Calu3 (cell line): ENCODE measurements at places on chromosomes 11 and 22. TPM values are rescaled to one million over a fixed set of nuclear protein-coding genes. Genes with fewer than 3 reads are reported as not detected.

DNA sequence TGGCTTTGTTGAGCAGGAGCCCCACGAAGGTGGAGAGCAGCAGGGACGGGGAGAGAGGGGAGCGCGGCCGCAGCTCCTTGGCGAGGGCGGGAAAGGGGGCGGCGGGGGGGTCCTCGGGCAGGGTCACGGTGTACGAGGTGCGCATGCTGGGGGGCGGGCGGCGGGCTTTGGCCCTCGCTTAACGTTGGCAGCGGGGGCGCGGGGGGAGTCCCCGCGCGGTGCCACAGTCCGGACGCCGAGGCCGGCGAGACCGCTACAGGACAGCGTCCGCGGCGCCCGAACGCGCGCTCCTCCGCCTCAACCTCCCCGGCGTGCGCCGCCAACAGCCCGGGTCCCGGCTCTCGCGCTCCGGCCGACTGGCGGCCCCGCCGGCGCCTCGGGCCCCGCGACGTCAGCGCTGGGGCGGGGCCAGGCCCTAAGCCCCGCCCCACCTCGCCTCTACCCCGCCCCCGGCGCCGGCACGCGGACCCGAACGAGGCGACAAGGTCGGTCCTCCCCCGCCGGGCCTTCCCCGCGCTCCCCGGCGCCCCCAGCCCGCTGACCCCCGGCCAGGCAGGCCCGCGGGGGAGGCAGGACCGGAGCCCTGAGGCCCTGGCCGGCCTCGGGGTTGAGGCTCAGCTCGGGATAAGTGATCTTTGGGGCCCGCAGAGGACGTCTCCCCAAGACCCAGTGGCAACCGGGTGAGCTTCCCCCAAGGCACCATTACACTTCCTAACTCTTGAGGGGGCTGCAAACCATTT is 17.5 kb downstream of the USP2 start:
- H3K36me3 ChIP-seq, result no peaks in the 10 kb centered on the region
- H3K4me3 ChIP-seq, result peak overlapping the region; percentile 18
- peak; percentile 29 for DNase-seq
- H3K27ac ChIP-seq, result no peak overlapping the region
- peaks cover 13% of the 10 kb centered on the region for H3K27me3 ChIP-seq
- H3K4me1 ChIP-seq, result peaks cover 9% of the 10 kb centered on the region

DNA sequence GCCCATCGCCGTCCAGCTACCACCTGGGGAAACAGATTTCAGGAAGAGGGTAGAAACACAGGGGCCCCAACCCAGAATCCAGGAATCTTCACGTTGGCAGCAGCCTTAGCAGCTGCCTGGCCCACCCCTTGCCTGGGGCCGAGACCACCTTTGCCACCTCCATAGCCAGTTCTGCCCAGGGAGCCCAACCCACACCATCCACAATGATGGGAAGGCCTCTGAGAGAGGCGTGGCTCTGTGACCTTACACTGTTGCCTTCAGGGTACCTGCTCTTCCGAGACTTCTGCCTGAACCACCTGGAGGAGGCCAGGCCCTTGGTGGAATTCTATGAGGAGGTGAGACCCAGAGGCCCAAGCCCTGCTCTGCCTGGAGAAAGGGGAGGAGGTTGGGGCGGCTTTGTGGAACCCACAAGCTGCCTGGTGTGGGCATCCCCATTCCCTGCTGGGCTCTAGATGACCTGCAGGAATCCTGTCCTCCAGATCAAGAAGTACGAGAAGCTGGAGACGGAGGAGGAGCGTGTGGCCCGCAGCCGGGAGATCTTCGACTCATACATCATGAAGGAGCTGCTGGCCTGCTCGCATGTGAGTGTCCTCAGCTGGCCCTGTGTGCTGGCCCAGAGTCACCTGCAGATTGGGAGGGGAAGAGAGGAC is 10.0 kb upstream of the ANKRD13D start:
- no peaks in the 10 kb centered on the region for H3K27me3 ChIP-seq
- no peak overlapping the region for H3K27ac ChIP-seq
- no peak overlapping the region for H3K4me3 ChIP-seq
- H3K36me3 ChIP-seq, result peaks cover 54% of the 10 kb centered on the region
- H3K4me1 ChIP-seq, result no peaks in the 10 kb centered on the region

DNA sequence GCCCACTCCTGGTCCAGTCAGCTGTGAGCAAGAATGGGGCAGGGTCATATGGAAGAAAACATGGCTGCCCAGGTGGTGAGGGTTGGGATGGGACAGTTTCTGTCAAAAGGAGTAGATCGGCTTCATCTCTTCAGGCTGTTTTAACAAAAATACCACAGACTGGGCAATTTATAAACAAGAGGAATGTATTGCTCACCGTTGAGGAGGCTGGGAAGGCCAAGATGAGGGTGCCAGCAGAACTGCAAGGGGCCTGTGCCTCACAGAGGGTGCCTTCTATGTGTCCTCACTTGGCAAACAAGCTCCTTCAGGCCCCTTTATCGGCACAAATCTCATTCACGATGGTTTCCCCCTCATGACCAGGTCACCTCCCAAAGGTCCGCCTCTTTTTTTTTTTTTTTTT is 18.1 kb upstream of the RELT start:
- DNase-seq, result no peak
- H3K4me1 ChIP-seq, result no peaks in the 10 kb centered on the region
- H3K36me3 ChIP-seq, result peaks cover 7% of the 10 kb centered on the region
- H3K27me3 ChIP-seq, result no peaks in the 10 kb centered on the region

GRCh38 chr11:117857734-117858414 is 18.6 kb downstream of the FXYD6 start:
- DNase-seq, result no peak
- no peaks in the 10 kb centered on the region for H3K4me1 ChIP-seq
- no peak overlapping the region for H3K27ac ChIP-seq
- no peak overlapping the region for H3K4me3 ChIP-seq

DNA sequence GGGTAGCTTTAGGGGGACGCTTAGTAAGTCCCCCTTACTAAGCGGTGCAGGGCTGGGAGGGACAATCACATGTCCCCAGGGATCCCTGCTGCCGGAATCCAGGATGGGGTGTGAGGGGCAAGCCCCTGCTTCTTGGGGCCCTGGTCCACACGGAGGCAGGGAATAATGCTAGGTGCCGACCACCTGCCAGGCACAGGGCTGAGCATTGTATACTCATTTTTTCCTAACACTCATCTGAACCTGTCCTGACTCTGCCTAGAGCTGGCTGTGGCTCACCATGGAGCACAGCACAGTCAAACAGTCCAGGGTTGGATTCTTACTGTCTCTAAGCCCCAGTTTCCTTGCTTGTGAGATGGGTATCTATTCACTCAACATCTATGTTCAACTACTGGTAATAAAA is 1.4 kb upstream of the LTBP3 start:
- H3K36me3 ChIP-seq, result peaks cover 53% of the 10 kb centered on the region
- peaks cover 69% of the 10 kb centered on the region for H3K4me1 ChIP-seq
- peak overlapping the region; percentile 75 for H3K27ac ChIP-seq
- H3K27me3 ChIP-seq, result no peaks in the 10 kb centered on the region
- DNase-seq, result no peak

GRCh38 chr22:25404928-25405816 is 159.3 kb upstream of the GRK3 start:
- H3K4me1 ChIP-seq, result peaks cover 35% of the 10 kb centered on the region
- H3K27me3 ChIP-seq, result peaks cover 10% of the 10 kb centered on the region
- H3K4me3 ChIP-seq, result peak overlapping the region; percentile 78
- peaks cover 33% of the 10 kb centered on the region for H3K36me3 ChIP-seq
- peak overlapping the region; percentile 55 for H3K27ac ChIP-seq
- peak; percentile 73 for DNase-seq

GRCh38 chr22:29821291-29822016 is 16.6 kb downstream of the ASCC2 start:
- no peak overlapping the region for H3K4me3 ChIP-seq
- H3K36me3 ChIP-seq, result peaks cover 52% of the 10 kb centered on the region
- H3K27ac ChIP-seq, result peak overlapping the region; percentile 78
- DNase-seq, result peak; percentile 97

- DNase-seq, result no peak
- peaks cover 5% of the 10 kb centered on the region for H3K36me3 ChIP-seq
- peaks cover 23% of the 10 kb centered on the region for H3K4me1 ChIP-seq
These were observed 276.2 kb downstream of the BRD1 start for GRCh38 chr22:49551446-49551845.

GRCh38 chr11:26767060-26767459 is 45.2 kb upstream of the SLC5A12 start:
- no peak overlapping the region for H3K27ac ChIP-seq
- H3K27me3 ChIP-seq, result no peaks in the 10 kb centered on the region
- no peaks in the 10 kb centered on the region for H3K36me3 ChIP-seq
- DNase-seq, result no peak
- H3K4me3 ChIP-seq, result no peak overlapping the region

- no peak for DNase-seq
- no peak overlapping the region for H3K4me3 ChIP-seq
- H3K4me1 ChIP-seq, result no peaks in the 10 kb centered on the region
- no peaks in the 10 kb centered on the region for H3K27me3 ChIP-seq
These were observed 26.8 kb downstream of the PARVB start for GRCh38 chr22:44050766-44051355.

DNA sequence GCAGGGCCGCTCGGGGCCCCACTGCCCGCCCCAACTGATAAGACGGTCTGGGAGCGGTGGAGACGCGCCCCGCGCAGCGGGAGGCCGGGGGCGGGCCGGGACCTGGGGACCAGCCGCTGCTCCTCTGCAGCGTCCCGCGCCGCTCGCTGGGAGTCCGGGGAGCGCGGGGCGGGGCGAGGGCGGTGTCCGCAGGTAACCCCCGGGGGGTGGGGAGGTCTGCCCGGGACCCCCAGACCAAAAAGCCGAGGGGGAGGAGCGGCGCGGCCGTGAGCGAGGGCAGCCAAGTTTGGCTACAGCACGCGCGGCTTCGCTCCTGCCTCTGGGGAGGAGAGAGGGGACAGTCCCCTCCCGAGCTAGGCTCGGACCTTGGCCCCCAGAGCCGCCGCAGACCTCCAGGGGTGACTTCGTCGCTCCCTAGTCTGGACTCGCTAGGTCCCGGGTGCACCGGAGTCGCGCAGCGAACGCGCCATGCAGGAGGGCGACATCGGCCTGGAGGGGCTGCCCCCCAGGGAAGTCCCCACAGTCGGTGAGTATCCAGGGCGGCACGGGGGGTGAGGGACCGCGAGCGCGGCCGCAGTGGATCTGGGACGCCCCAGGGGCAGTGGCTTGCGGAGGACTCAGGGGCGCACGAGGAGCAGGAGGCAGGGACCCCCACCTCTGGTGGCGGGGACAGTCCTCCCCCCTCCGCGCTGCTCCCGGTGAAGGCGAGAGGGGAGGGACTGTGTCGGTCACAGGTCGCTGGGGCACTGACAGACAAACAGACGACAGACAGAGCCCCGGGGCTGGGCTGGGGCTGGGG is 92.3 kb upstream of the ANO1 start:
- no peak overlapping the region for H3K27ac ChIP-seq
- DNase-seq, result peak; percentile 18
- no peaks in the 10 kb centered on the region for H3K36me3 ChIP-seq
- peaks cover 49% of the 10 kb centered on the region for H3K27me3 ChIP-seq
- peaks cover 15% of the 10 kb centered on the region for H3K4me1 ChIP-seq

DNA sequence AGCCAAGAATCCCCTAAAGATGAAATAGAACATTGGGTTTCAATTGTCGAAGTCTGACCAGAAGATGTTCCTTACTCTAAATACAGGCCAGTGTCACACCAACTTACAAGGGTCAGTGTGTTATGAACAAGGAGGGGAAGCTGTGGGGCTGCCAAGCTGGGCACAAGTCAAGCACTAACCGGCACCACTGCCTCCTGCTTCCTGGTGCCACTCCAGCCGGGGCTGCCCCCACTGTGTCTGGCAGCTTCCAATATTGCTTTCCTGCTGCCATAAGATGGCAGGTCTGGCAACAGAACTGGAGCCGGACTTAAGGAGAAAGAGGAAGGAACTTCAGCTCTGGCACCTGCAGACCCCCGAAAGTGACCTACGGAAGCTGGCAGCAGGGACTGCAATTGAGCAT is 13.7 kb upstream of the VPS37C start:
- DNase-seq, result no peak
- H3K4me1 ChIP-seq, result peaks cover 16% of the 10 kb centered on the region
- no peaks in the 10 kb centered on the region for H3K36me3 ChIP-seq
- H3K27ac ChIP-seq, result no peak overlapping the region
- H3K4me3 ChIP-seq, result no peak overlapping the region
- H3K27me3 ChIP-seq, result peaks cover 65% of the 10 kb centered on the region

- DNase-seq, result no peak
- H3K36me3 ChIP-seq, result no peaks in the 10 kb centered on the region
- peaks cover 94% of the 10 kb centered on the region for H3K27me3 ChIP-seq
- no peak overlapping the region for H3K27ac ChIP-seq
These were observed 3.7 kb downstream of the IL2RB start for GRCh38 chr22:37146051-37146385.

- H3K4me3 ChIP-seq, result no peak overlapping the region
- no peaks in the 10 kb centered on the region for H3K4me1 ChIP-seq
- no peak for DNase-seq
- H3K36me3 ChIP-seq, result no peaks in the 10 kb centered on the region
These were observed 89.0 kb upstream of the VPREB1 start for GRCh38 chr22:22155607-22156006.

- H3K4me1 ChIP-seq, result no peaks in the 10 kb centered on the region
- H3K4me3 ChIP-seq, result no peak overlapping the region
- no peak for DNase-seq
- no peaks in the 10 kb centered on the region for H3K36me3 ChIP-seq
- H3K27ac ChIP-seq, result no peak overlapping the region
These were observed 32.7 kb upstream of the ACCSL start for GRCh38 chr11:44014968-44015623.

DNA sequence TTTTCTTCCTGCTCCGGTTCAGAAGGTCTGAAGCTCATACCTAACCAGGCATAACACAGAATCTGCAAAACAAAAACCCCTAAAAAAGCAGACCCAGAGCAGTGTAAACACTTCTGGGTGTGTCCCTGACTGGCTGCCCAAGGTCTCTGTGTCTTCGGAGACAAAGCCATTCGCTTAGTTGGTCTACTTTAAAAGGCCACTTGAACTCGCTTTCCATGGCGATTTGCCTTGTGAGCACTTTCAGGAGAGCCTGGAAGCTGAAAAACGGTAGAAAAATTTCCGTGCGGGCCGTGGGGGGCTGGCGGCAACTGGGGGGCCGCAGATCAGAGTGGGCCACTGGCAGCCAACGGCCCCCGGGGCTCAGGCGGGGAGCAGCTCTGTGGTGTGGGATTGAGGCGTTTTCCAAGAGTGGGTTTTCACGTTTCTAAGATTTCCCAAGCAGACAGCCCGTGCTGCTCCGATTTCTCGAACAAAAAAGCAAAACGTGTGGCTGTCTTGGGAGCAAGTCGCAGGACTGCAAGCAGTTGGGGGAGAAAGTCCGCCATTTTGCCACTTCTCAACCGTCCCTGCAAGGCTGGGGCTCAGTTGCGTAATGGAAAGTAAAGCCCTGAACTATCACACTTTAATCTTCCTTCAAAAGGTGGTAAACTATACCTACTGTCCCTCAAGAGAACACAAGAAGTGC is 661 bp upstream of the MALAT1 start:
- H3K36me3 ChIP-seq, result peaks cover 7% of the 10 kb centered on the region
- H3K4me1 ChIP-seq, result peaks cover 29% of the 10 kb centered on the region
- H3K4me3 ChIP-seq, result no peak overlapping the region
- no peaks in the 10 kb centered on the region for H3K27me3 ChIP-seq

Gene NRIP3
- total RNA-seq, result 0.73 and 0.83 TPM in 2 replicates

Gene LYVE1
- not detected in 2 replicates for total RNA-seq

Gene SCN3B
- 0.10 and 0.45 TPM in 2 replicates for total RNA-seq

Gene TCN1
- 335 and 428 TPM in 2 replicates for total RNA-seq

Gene KDELR3
- 16.1 and 18.7 TPM in 2 replicates for total RNA-seq

Gene MFRP
- total RNA-seq, result not detected in 2 replicates

Gene LRRC75B
- total RNA-seq, result 14.4 and 14.5 TPM in 2 replicates

Gene LRRC56
- 2.2 and 2.6 TPM in 2 replicates for total RNA-seq

Gene C11orf97
- total RNA-seq, result not detected in 2 replicates
